ENCODE measurements at places on chromosomes 3 and 15. TPM values are rescaled to one million over a fixed set of nuclear protein-coding genes. Genes with fewer than 3 reads are reported as not detected.

DNA sequence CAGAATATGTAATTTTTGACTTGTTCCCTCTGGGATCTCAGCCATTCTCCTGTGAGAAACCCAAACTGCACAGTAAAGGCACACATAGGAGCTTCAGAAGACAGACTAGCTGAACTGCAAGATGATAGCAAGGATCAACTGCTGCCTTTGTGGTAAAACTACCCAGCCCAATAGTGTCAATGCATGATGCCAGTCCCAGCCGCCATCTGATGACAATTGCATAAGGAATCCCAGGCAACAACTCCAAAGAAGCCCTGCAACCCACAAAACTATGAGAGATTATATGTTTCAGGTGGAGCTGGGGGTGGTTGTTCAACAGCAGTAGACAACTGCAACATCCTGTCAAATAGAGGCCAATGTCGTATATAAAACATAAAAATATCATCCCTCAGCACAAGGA lies 192.4 kb upstream of the ARPP21 start:
- H3K27me3 ChIP-seq: no peaks in the 10 kb centered on the region
- H3K4me1 ChIP-seq: no peaks in the 10 kb centered on the region
- H3K27ac ChIP-seq: no peak overlapping the region
- DNase-seq: no peak
- H3K36me3 ChIP-seq: no peaks in the 10 kb centered on the region

- no peak overlapping the region for H3K4me3 ChIP-seq
- DNase-seq: no peak
- no peaks in the 10 kb centered on the region for H3K27me3 ChIP-seq
- H3K36me3 ChIP-seq: no peaks in the 10 kb centered on the region
Measured at GRCh38 chr3:9214599-9214998, 34.8 kb downstream of the SRGAP3 start.

SPSB4 gene
- not detected for total RNA-seq

GRCh38 chr3:61667383-61667782 lies 106.0 kb downstream of the PTPRG start:
- no peaks in the 10 kb centered on the region for H3K36me3 ChIP-seq
- H3K4me1 ChIP-seq: peaks cover 7% of the 10 kb centered on the region
- H3K27ac ChIP-seq: no peak overlapping the region
- no peak for DNase-seq

MYZAP gene
- 29.8 TPM for total RNA-seq

DNA sequence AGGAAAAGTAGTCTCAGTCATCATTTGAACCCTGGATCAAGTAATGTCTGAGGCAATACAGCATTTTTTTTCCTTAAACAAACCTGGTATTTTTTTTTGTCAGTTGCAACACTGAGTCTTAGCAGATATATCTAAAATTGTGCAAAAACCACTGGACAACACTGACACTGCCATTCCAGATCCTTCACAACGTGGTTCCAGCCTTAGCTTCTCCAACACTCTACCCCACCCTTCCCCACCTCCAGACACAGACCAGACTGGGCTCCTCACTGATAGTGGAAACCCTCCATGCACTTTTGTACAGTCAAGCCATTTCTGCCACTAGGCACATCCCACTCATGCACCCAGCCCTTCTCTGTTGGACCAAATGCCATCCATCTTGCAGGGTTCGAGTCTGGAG lies 199.6 kb upstream of the CTNNB1 start:
- no peak overlapping the region for H3K4me3 ChIP-seq
- no peak overlapping the region for H3K27ac ChIP-seq
- H3K4me1 ChIP-seq: no peaks in the 10 kb centered on the region

GRCh38 chr3:1365528-1365927 lies 272.7 kb downstream of the CNTN6 start:
- DNase-seq: no peak
- no peak overlapping the region for H3K4me3 ChIP-seq
- H3K36me3 ChIP-seq: no peaks in the 10 kb centered on the region
- H3K4me1 ChIP-seq: no peaks in the 10 kb centered on the region
- no peaks in the 10 kb centered on the region for H3K27me3 ChIP-seq

- no peak overlapping the region for H3K4me3 ChIP-seq
- H3K27me3 ChIP-seq: no peaks in the 10 kb centered on the region
- no peaks in the 10 kb centered on the region for H3K4me1 ChIP-seq
- no peak for DNase-seq
Measured at GRCh38 chr15:89075846-89076245, 12.4 kb upstream of the ABHD2 start.

DNA sequence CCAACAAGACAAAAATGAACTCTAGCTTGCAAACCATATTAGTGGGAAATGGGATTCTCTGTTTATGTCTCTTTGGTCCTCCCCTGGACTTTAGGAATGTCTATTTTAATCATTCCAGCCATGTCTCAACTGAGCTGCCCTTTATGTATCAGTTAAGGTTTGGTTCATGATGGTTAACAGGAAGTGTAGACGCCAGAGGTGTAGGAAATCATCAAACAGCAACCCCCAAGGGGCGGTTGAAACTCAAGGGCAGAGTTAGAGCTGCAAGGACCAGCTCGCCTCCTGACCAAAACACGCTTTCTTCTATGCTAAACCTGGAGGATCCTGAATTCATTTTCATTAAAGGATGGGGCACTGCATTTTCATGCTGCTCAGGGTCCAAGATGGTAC lies 53.7 kb upstream of the HEG1 start:
- H3K36me3 ChIP-seq: no peaks in the 10 kb centered on the region
- no peaks in the 10 kb centered on the region for H3K27me3 ChIP-seq

DNA sequence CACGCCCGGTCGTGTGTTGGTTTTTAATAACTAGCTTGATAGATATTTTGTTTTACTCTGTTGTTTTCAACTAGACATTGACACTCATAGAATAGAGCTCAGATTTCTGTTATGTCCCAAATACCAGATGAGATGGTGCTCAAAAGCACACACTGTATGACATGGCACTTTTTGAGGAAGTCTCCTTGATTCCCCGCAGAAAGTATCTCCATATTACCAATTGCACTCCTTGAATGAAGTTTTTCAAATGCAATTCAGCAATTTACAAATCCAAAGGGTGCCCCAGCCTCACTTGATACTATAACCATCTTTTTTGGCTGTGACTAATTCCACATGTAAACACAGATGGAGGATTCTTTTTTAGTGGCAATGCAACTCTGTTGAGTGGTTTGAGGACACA lies 92.0 kb upstream of the IGF1R start:
- no peak for DNase-seq
- no peaks in the 10 kb centered on the region for H3K4me1 ChIP-seq
- no peak overlapping the region for H3K4me3 ChIP-seq
- no peak overlapping the region for H3K27ac ChIP-seq
- no peaks in the 10 kb centered on the region for H3K36me3 ChIP-seq

- no peaks in the 10 kb centered on the region for H3K36me3 ChIP-seq
- H3K27ac ChIP-seq: no peak overlapping the region
- H3K27me3 ChIP-seq: no peaks in the 10 kb centered on the region
Measured at GRCh38 chr3:37216597-37217097, 42.3 kb upstream of the LRRFIP2 start.

GRCh38 chr15:52139599-52140462 lies 27.3 kb upstream of the BCL2L10 start:
- H3K27me3 ChIP-seq: no peaks in the 10 kb centered on the region
- no peak overlapping the region for H3K27ac ChIP-seq
- no peak overlapping the region for H3K4me3 ChIP-seq
- peaks cover 16% of the 10 kb centered on the region for H3K4me1 ChIP-seq
- peaks cover 23% of the 10 kb centered on the region for H3K36me3 ChIP-seq

DNA sequence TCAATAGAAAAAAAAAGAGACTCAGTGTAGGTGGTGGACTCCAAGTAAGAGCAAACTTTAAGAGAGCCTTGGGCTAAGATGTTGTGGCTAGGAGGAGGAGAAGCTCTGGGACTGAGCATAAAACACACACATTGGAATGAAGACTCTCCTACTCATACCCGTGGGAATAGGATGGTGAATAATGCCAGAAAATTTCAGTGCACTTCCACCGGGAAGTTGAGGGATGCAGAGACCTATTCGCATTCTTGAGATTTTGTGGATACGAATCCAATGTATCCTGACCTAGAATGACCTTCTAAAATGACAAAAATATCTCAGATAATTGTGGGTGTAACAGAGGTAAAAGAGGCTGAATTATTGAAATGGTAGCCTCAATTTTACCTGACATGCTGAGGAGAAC lies 388.7 kb upstream of the SGO1 start:
- H3K36me3 ChIP-seq: no peaks in the 10 kb centered on the region
- H3K4me3 ChIP-seq: no peak overlapping the region
- H3K4me1 ChIP-seq: no peaks in the 10 kb centered on the region
- no peak for DNase-seq
- no peak overlapping the region for H3K27ac ChIP-seq

DNA sequence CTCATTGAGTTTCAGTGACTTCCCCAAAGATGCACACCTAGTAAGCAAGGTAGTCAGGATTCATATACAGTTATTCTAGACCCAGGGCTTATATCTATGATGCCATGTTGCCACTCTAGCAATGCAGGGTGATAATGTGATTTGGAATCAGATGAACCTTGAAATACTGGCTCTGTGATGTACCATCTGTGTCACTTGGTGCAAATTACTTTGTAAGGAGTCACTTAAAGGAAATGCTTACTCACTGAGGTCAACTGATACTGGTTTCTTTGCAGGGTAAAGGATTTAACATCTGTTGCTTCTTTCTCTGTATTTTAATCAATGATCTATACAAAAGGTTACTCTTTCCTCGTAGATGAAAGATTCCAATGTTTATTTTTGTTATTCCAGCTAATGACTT lies 10.8 kb downstream of the ASB14 start:
- H3K27ac ChIP-seq: no peak overlapping the region
- no peaks in the 10 kb centered on the region for H3K36me3 ChIP-seq
- no peak for DNase-seq
- H3K27me3 ChIP-seq: no peaks in the 10 kb centered on the region

MYL3 gene
- 1.1 TPM for total RNA-seq

SEMA6D gene
- total RNA-seq: 4.0 TPM

GRCh38 chr3:79866162-79866561 lies 98.4 kb upstream of the ROBO1 start:
- H3K27ac ChIP-seq: no peak overlapping the region
- H3K4me3 ChIP-seq: no peak overlapping the region
- H3K4me1 ChIP-seq: no peaks in the 10 kb centered on the region
- H3K27me3 ChIP-seq: no peaks in the 10 kb centered on the region
- no peaks in the 10 kb centered on the region for H3K36me3 ChIP-seq

KBTBD12 gene
- 0.38 TPM for total RNA-seq

GRCh38 chr3:78610462-78611125 lies 1157.2 kb downstream of the ROBO1 start:
- DNase-seq: no peak
- no peaks in the 10 kb centered on the region for H3K27me3 ChIP-seq
- H3K4me3 ChIP-seq: no peak overlapping the region

GRCh38 chr3:155500194-155500818 lies 206.8 kb upstream of the STRIT1 start:
- H3K27ac ChIP-seq: no peak overlapping the region
- H3K36me3 ChIP-seq: no peaks in the 10 kb centered on the region
- DNase-seq: no peak
- no peaks in the 10 kb centered on the region for H3K27me3 ChIP-seq
- H3K4me1 ChIP-seq: no peaks in the 10 kb centered on the region

- no peak for DNase-seq
- H3K36me3 ChIP-seq: no peaks in the 10 kb centered on the region
- no peak overlapping the region for H3K27ac ChIP-seq
- no peak overlapping the region for H3K4me3 ChIP-seq
Measured at GRCh38 chr3:90005281-90005847, 897.9 kb downstream of the EPHA3 start.

- DNase-seq: no peak
- H3K27me3 ChIP-seq: no peaks in the 10 kb centered on the region
- no peak overlapping the region for H3K4me3 ChIP-seq
- no peaks in the 10 kb centered on the region for H3K36me3 ChIP-seq
Measured at GRCh38 chr3:46097691-46098241, 70.5 kb upstream of the XCR1 start.

DNA sequence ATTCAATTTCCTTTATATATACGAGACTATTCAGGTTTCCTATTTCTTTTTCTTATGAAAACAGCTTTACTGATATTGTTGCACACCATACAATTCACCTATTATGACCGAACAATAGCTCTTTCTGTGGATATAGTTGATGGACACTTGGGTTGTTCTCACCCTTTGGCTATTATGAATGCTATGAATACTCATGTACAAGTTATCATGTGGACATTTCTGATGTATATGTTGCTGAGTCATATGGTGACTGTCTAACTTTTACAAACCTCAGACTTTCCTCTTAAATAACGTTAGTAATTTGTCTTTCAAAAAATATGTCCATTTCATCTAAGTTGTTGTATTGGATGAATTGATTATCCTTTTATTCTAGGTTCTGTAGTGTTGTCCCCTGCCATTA lies 15.7 kb upstream of the USF3 start:
- no peaks in the 10 kb centered on the region for H3K36me3 ChIP-seq
- H3K27me3 ChIP-seq: peaks cover 3% of the 10 kb centered on the region
- no peak overlapping the region for H3K27ac ChIP-seq
- no peak for DNase-seq
- H3K4me1 ChIP-seq: no peaks in the 10 kb centered on the region

GOLGA6A gene
- not detected for total RNA-seq

DNA sequence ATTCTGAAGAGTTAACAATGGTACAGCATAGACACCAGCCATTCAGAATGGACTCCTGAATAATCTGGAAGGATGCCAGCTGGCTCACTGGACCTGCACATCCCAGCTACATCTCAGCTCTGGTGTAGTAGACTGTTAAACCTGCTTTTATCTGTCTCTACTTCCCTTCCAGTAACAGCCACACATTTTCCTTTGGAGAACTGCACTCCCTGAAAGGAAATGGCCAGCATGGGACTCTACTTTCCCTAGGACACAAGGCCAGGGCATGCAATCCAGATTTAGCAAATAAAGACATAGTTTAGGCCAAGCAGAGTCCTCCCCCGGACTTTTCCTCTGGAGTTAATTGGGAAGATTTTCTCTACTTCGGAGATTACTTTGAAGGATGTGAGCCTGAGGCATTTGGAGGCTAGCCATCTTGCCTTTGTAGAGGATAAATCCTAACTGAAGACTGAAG lies 82.7 kb upstream of the TCF12 start:
- no peak overlapping the region for H3K4me3 ChIP-seq
- H3K27me3 ChIP-seq: no peaks in the 10 kb centered on the region
- no peak for DNase-seq
- H3K4me1 ChIP-seq: peaks cover 9% of the 10 kb centered on the region
- H3K36me3 ChIP-seq: no peaks in the 10 kb centered on the region
- no peak overlapping the region for H3K27ac ChIP-seq

DNA sequence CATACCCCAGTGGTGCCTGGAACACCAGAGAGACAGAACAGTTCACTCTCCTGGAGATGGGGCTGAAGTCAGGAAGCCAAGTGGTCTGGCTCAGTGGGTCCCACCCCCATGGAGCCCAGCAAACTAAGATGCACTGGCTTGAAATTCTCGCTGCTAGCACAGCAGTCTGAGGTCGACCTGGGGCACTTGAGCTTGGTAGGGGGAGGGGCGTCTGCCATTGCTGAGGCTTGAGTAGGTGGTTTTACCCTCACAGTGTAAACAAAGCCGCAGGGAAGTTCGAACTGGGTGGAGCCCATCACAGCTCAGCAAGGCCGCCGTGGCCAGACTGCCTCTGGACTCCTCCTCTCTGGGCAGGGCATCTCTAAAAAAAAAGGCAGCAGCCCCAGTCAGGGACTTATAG lies 272.0 kb downstream of the KLF13 start:
- H3K4me3 ChIP-seq: no peak overlapping the region
- DNase-seq: no peak
- no peaks in the 10 kb centered on the region for H3K36me3 ChIP-seq
- peaks cover 9% of the 10 kb centered on the region for H3K4me1 ChIP-seq
